NCI-H1930 (cell line): ENCODE measurements at places on chromosomes 3 and 15.

GRCh38 chr3:31423482-31423881, 109.2 kb upstream of the STT3B start:
- no peak for DNase-seq

DNA sequence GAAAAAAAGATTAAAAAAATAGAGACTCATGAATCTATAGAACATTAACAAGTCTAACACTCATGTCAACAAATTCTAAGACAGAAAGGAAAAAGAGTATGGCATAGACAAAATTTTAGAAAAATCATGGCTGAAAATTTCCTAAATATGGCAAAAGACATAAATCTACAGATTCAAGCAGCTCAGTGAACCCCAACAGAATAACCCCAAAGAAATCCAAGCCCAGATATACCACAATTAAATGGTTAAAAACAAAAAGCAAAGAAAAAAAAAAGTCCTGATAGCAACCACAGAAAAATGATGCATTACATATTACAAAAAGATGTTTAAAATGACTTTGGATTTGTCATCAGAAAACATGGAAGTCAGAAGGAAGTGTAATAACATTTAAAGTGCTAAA, 75.6 kb downstream of the AQR start:
- DNase-seq, result no peak

- peak; percentile 39 for DNase-seq
Observed at GRCh38 chr3:50274371-50275104, 4.3 kb upstream of the LSMEM2 start.

DNA sequence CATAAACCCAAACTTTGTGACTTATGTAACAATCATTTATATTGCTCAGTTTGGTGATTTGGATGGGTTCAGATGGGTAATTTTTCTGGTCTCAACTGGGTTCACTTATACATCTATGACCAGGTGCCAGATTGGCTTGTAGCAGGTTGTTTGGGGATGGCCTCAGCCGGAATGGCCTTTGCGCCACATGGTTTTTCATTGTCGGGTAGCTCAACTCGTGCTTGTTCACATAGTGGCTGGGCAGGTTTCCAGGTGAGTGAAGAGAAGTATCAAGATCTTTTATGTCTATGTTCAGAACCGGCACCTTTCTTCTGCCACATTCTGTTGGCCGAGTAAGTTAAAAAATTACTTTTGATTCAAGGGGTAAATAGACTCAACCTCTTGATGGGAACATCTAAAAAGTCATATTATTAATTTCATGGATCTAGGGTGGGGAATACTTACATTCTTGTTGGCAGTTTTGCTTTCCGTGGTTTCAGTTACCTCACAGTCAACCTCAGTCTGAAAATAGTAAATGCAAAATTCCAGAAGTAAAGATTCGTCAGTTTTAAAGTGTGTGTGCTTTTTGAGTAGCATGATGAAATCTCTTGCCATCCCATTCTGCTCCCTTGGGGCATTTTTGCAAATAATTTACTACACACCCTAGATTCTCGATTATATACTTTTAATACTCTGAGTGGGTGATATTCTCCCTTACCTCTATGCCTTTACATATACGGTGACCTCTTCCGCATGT, 745.7 kb upstream of the CCDC54 start:
- DNase-seq, result no peak

GRCh38 chr3:23094890-23095462, 108.2 kb upstream of the UBE2E2 start:
- DNase-seq, result no peak

- no peak for DNase-seq
Observed at GRCh38 chr3:187987924-187988323, 166.0 kb upstream of the LPP start.

DNA sequence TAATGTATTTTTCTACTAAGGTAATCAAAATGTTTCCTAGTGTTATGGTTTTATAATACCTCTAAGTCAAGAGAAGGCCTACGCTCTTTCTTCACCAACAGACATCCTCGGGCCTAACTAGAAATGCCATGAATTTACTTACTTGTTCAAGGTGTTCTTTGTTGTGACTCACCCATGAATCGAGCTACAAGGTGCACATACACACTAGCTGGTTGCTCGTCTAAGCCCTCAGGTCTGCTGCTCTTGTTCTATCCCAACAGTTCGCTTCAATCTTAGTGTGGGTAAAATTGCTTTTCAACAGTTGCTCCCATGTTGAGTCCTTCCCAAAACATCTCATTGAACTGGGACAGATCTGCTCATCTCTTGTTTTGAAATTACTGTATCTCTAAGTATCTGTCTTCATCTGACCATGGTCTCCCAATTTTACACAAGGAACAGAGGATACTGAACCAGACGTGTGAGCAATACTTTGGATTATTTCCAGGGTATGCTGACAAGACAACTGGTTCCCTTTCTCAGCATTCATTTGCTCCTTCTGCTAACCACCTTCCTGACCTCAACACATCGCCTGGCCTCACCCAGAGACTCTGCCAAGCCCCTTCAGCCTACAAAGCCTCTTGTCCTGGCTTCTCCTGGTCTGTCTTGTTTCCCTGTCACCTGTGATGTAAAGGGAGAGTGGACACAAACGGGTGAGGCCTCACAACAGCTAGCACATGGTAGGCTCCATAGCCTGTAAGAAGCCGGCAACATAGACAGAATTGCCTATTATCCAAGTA, 84.2 kb downstream of the NEDD4 start:
- DNase-seq, result no peak

DNA sequence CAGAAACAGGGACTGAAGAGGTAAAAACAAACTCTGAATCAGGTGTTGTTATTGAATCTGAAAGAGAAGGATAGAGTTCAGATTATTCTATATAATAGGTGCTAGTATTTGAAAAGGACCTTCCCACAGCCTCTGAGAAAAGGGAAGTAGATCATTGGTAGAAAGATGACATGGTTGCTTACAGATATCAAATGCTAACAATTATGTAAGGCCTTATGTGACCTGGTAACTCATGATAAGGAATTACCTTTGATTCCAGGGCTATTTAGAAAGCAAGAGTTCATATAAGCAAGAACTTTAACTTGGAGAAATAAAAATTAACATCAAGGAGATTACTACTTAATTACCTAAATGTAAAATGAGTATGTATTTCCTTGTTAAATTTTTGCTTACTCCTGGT, 7.6 kb downstream of the SLC27A2 start:
- DNase-seq, result no peak

GRCh38 chr15:39253552-39253951, 327.3 kb upstream of the THBS1 start:
- no peak for DNase-seq

DNA sequence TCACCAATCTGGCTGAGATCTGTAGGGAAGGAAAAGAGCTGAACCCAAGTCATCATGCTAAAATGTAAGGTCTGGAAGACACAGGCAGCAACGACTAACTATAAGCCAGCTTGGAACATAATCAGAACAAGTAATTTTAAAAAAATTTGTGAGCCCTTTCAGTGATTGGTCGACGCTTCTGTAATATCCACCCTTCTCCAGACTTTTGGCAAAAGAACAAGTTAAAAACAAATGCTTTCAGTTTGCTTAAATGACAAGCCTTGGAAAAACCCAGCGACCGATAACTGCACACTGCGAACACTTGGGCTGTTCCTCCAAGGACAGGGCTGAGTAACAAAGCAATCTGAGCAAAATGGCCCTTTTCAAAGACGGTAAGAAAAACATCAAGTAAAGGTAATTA, 49.6 kb downstream of the PCSK6 start:
- DNase-seq, result no peak

DNA sequence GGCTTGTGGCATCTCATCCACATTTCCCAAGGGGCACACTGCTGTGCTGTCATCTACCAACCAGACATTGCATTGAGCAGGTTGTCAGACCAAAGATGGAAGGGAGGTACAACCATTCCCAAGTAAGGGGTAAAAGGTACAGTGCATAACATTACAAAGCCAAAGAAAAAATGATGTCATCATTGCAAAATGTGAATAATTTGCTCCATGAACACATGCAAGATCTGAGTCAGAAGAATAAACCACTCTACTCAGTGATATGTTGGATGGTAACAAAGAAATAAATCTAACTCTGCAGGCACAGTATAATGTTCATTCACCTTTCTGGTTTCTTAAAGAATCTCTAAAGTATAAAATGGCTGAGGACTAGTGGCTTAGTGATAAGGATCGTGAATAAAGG, 202.7 kb downstream of the MAGI1 start:
- no peak for DNase-seq

- no peak for DNase-seq
Observed at GRCh38 chr3:49016414-49017228, 1.8 kb downstream of the DALRD3 start.

GRCh38 chr3:45646051-45646585, 43.1 kb upstream of the SACM1L start:
- no peak for DNase-seq

- no peak for DNase-seq
Observed at GRCh38 chr3:114858329-114858728, 288.8 kb downstream of the ZBTB20 start.

- no peak for DNase-seq
Observed at GRCh38 chr3:128689060-128689459, 36.9 kb upstream of the RAB7A start.

GRCh38 chr3:152309031-152309430, 40.3 kb downstream of the MBNL1 start:
- DNase-seq, result no peak

DNA sequence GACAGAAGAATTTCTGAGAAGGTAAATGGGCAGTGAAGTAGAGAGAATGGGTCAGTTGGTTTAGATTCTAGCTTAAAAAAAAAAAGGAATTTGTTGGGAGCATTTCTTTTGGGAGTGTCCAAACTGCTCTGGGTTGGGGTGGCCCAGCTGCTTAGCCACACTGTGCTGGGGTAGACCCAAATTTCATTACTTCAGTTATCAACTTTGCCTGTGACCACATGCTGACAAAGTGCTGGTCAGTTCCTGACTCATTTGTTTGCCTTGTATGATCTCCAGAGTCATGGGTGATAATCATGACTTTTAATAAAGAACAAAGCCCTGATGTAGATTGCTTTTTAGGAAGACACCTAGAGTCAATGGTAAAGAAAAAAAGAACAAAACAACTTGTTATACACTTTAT, 121.5 kb upstream of the FGF7 start:
- DNase-seq, result no peak

GRCh38 chr3:129976286-129976685, 1.8 kb downstream of the TRH start:
- DNase-seq, result no peak

DNA sequence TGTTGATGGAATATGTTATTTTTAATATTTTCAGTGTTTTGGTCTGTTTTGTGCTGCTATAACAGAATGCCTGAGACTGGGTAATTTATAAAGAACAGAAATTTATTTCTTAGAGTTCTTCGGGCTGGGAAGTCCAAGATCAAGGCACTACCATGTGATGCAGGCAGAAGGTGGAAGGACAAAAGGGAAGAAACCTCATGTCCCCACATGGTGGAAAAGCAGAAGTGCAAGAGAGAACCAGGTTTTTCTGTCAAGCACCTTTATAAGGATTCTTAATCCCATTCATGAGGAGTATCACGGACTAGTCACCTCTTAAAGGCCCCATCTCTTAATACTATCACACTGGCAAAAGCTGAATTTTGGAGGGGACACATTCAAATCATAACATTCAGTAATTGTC, 57.9 kb upstream of the EPHB3 start:
- no peak for DNase-seq

DNA sequence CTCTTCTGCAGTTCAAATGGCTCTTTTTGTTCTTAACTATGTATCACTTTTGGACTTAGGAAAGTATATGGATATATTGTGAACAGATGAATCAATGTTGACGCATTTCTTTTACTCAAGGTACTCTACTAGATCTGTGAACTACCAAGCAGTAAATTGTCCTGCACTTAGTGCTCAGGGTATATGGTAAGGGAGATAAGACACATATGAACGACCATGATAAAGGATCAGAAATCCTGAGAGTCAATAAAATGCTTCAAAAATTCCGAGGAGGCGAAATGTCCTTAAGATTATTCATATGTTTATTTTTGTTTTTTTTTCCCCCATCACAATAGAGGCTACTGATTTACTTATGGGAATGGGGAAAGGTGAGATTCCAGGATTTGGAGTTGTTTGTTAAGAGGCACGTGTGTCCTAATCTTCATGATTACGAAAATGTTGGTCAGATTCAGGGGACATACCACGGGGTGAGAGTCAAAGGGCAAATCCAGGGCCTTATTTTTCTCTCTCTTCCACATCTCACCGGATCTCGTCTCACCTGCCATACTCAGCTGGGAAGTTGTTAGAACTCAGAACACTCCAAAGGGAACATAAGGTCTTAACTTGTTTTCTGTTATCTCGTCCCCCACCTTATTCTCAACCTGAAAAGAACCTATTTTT, 475.1 kb upstream of the TBL1XR1 start:
- no peak for DNase-seq

DNA sequence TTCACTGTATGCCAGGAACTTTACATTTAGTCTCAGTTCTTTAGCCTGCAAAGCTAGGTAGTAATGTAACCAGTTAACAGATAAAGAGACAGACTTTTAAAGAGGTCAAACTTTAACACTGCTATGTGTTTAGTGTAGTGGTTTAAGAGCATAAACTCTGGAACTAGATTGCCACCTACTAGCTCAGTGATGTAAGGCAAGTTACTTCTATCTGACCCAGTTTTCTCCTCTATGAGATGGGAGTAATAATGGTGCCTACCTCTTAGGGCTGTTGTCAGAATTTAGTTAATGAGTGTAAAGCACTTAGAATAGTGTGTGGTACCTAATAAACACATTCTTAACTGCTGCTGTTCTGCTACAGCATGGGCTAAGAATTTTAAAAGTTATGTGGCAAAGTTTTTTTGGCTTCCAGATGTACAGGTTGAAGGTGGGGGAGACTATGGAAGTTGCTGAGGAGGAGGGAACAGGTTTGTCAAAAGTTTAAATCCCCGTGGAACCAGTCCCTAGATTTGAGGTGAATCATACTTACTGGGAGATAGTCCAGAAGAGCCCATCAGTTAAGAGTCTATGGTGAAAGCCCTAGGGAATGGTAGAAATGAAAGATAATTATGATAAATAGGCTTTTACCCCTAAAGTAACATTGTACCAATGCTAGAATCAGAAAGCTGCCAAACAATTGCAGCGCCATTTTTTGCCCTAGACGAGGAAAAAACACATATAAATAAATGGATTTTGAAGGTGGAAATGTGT, 13.9 kb downstream of the TSC22D2 start:
- no peak for DNase-seq

DNA sequence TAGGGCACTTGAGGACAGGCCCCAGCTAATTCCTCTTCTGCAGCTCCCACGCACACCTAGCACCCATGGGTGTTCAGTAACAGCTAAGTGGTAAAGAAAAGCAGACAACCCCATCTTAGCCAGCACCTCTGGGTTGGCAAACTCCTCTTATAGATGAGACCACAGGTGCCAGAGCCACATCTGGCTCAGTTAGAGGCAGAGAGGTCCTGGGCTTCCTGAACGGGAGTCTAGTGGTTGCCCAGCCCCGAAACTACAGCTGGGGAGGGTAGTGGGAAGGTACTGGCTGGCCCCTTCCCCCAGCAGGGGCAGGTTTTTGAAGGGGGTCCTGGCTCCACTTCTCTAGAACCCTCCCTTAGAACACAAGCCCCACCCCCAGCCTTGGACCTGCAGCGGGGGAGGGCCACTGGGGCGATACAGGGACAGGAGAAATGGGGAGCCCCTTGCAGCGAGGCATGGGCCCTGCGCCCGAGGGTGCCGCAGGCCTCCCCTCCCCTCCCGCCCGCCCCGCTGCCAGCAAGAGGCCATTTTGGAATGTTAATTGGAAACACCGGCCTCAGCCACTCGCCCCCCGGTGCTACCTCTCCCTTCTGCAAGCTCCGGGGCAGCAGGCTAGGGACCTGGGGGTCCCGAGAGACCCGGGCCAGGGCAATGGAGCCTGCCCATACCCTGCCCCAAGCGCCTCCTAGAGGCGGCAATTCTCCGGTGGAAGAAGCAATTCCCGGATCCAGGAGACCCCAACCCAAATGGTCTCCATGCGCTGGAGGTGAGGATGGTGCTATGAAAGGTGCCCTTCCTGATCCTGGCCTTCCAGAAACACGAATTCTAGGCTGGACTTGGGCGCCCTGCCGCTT, 1.5 kb downstream of the DUSP7 start:
- no peak for DNase-seq
